ENCODE measurements at places on chromosomes 6 and 20. TPM values are rescaled to one million over a fixed set of nuclear protein-coding genes. Genes with fewer than 3 reads are reported as not detected.
A peak's percentile ranks its signal among the peaks of the same experiment; 100 is the strongest.

ZNF322 gene
- 16.3 TPM for total RNA-seq

DNA sequence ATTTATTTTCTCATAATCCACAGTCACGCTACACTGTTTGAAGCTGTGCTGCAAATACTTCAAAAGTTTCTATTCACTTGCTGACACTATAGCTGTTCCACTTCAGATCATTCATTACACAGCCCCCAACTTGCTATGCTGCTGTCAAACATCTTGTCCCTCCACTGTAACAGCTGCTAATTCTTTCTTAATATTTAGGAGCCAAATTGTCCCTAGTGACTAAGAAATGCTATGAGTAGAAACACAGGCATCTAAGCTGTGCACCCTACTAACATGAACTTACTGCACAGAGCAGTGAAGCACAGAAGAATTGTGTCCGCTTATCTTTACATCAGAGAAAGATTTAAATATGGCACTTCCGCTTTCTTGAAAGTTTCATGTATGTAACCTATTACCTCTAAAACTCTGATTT is 91.3 kb downstream of the PDE10A start:
- DNase-seq = no peak

GRCh38 chr6:31776989-31777666 is at the start of gene VWA7:
TSS of gene VWA7 (minus strand) at chr6:31777328. CDS start at chr6:31776779, 549 bp downstream.
- peak; percentile 94 for DNase-seq

- no peak for DNase-seq
Observed at GRCh38 chr6:5150551-5151075, 65.5 kb downstream of the PPP1R3G start.

DNA sequence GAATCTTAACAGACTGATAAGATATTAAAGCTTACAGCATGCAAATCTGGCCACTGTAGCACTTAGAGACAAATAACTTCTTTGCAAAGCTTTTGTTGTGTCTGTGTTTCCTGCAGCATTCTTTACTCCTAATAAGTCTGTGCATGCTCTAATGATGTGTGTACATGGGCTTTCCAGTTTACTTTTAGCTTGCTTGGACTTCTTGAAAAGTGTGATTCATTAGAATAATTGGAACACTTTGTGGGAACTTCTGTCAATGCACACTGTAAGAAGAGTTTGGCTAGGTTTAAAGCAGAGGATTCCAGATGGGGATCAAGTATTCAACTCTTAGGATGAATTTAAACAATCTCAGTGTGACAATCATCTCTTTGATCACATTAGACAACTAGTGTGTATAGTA is 22.1 kb upstream of the TINAG start:
- no peak for DNase-seq

C20orf202 gene
- not detected for total RNA-seq

PKIG gene
- 18.7 TPM for total RNA-seq

- no peak for DNase-seq
Observed at GRCh38 chr6:122202576-122203137, 196.8 kb upstream of the HSF2 start.

- no peak for DNase-seq
Observed at GRCh38 chr6:85917522-85917921, 274.8 kb upstream of the SYNCRIP start.

VSX1 gene
- total RNA-seq = not detected

GRCh38 chr6:109978174-109979032 is at the start of gene GPR6:
TSS of gene GPR6 (plus strand) at chr6:109978311. CDS start at chr6:109979113, 802 bp downstream.
- peak; percentile 90 for DNase-seq

CARMIL1 gene
- total RNA-seq = 18.7 TPM

DNA sequence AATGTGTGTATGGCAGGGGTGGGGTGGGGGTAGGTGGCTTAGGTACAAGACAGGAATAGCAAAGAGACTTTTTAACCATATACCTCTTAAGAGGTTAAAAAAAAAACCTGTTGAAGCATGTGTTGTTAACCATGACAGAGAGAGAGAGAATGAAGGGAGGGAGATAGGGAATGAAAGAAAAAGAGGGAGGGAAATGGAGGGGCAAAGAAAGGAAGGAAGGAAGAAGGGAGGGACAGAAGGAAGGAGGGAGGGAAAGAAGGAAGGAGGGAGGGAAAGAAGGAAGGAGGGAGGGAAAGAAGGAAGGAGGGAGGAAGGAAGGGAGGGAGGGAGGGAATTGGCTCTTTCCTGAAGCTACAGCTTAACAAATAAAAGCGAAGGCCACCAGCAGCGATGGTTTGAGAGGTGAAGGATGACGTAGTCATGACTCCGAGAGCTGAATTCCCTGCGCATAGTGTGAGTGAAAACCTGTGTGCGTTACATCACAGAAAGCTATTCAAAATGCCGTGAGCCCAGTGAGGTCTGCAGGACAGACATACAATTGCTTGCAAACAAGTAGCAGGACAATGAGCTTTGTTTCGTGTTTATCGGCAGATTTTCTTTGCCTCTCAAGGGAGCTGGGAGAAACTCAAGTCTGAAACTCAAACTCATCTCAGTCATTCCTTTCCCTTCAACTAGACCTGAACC is 88.6 kb upstream of the NEDD9 start:
- DNase-seq = no peak

LRRN4 gene
- not detected for total RNA-seq

SCRT2 gene
- not detected for total RNA-seq

GRCh38 chr20:3461911-3462677 is 8.7 kb upstream of the ATRN start:
- peak; percentile 49 for DNase-seq

MEP1A gene
- total RNA-seq = 0.43 TPM

MEI4 gene
- total RNA-seq = 0.73 TPM

Measured in stomach (tissue), 19 donors.